ENCODE measurements at places on chromosomes 1 and 21.

DNA sequence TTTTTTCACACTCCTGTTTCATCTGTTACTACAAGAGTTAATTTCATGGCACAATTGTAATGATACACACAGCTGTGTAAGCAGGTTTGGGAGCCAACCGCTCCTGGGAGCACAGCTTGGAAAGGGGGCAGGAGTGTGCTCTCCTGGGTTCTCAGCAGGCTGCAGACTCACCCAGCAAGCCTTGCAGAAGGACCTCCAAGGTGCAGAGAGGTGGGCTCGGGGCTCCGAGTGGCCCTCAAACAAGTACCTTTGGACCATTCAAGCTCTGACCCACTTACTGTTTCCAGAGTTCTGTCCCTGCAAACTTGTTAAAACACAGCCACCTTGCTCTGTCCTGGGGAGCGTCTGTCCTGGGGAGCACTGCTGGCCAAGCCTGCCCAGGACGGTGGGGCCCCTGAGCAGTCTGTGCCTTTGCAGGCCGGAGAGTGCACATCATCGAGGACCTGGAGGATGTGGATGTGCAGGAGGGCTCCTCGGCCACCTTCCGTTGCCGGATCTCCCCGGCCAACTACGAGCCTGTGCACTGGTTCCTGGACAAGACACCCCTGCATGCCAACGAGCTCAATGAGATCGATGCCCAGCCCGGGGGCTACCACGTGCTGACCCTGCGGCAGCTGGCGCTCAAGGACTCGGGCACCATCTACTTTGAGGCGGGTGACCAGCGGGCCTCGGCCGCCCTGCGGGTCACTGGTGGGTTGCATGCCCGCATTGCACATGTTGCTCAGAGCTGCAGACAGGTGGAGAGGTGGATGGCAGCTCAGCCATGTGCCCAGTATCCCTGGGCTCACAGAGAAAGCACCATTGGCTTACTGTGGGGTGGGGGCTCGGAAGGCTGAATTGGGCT, 78.0 kb downstream of the OBSCN start:
- DNase-seq: no peak

DNA sequence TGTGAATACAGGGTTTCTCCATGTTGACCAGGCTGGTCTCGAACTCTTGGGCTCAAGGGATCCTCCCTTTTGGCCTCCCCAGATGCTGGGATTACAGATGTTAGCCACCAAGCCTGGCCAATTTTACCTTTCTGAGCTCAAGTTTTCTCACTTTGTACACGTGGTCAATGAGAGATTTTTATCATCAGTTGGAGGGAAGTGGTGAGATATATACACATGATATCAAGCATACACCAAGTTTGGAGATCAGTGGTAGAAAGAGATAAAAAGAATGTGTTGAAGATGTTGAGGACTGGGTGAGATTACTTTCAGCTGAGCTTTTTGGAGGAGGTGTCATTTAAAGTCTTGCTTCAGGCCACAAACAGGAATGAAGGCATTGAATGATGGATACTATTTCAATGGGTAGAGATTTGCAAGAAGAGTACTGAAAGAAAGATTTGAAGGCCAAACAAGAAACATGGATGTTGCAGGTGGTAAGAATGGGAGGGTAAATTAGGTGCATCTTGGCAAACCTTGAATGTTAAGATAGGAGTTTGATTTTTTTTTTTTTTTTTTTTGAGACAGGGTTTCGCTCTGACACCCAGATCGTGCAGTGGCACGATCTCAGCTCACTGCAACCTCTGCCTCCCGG, 3.0 kb upstream of the SESN2 start:
- peak; percentile 42 for DNase-seq

DNA sequence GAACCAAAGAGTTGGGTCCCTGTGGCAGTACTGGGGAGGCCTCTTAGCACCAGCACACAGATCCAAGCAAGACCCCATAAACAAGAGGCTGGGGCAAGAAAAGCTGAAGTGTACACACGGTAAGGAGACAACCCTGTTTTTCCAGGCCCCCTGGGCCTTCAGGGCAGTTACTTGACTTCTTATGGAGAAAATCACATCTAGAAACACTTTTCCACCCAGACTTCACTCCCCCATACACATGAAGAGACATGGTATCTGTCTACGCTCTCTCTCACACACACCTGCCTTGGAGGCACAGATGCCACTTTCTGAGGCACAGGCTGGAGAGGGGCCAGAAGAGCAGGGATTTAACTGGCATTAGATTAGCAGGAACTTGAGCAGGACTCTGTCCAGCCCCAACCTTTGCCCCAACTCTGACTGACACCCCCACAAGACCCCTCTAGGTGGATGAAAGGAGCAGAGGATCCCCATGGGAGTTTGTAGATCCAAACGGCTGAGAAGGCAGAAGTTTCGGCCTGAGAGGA, 2.2 kb downstream of the CERS2 start:
- DNase-seq: peak; percentile 18

GRCh38 chr1:63590166-63590560, 3.0 kb upstream of the PGM1 start:
- no peak for DNase-seq

DNA sequence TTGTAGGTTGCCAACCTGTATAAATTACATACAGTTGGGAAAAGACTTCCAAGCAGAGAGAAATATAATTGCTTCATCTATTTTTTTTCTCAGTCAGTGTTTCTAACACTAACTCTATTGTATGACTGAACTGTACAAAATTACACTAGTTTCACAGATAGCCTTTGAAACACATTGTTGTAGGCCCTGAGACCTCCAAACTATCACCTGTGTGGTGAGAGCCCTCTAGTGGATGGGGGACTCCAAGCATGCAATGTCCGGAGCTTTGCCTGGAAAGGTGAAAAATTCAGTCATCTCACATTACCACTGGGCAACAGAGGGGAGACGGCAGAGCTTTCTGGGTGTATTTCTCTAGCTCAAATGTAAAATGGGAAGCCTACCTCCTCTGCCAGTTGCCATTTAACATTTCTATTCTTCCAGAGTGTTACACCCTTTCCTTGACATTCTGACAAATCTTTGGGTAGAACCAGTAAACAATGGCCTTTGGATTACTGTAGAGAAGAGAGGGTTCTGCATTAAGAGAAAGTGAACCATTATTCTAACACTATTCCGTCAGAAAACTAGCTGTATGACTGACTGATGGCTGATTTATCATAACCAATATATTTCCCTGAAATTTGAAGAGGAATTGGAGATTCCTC, 212.2 kb downstream of the LYPLAL1 start:
- peak; percentile 31 for DNase-seq

- DNase-seq: no peak
These were observed 10.8 kb downstream of the ASAP3 start for GRCh38 chr1:23473037-23473800.

DNA sequence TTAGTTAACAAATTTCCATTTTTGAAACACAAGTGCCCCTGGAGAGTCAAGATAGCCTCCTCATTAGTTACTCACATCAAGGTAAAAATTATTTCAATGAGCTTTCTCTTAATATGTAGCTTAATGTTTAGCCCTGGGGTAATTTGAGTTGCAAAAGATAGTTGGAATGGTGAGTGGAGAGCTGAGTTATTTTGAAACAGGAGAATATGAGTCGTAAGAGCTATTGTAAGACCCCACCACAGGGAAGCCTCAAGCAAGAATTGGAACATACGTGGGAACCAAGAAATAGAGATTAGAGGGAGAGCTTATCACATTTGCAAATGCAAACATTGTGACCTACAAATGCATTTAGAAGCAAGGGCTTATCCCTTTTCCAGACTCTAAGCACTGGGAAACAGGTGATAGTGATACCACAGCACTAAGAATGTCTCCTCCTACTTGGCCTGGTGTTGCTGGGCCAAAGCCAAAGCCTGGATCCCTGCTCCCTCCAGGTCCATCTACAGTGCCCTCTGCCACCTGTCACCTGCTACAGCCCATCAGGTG, 635.1 kb downstream of the PTPRC start:
- no peak for DNase-seq

GRCh38 chr1:116906812-116907211, 2.9 kb upstream of the PTGFRN start:
- no peak for DNase-seq

DNA sequence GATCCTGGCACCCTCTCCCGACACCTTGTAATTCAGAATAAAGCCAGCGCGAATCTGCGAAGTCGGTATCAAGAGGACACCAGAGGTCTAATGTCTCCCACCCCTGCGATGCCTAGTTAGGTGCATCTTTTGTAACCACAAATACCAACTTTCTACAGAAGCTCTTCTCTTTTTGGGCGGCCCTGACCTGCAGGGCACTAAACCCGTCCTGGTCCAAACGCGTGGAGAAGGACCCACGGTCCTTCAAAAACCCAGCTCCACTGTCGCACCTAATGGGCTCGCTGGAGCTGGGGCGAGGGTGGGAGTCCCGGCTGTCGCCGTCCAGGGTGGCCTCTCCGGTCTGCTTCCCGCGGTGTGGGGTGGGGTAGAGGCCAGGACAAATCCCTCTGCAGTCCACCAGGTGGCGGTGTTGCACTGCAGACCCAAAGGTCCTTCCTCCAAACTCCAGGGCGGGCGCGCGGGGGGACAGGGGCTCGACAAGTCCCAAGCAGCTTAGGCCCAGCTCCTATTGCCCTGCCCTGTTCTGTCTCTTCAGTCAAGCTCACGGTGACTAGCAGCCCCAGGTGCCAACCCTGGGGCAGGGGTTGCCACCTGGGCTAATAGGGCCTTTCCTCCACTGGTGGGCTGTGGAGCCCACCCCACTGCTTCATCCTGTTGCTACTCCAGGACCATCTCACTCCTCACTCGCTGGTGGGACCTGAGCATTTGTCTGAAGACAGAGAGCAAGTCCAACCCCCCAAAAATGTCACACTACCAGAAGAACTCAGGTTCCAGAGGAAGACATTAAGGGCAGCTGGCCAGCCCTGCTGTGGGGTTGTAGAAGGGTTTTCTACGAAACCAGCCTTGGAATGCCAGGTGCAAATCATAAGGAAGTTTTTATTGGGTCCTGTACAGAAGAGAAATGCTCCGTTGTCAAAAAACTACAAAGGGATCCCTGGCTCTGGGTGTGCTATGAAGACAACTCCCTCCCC, 2.8 kb downstream of the HES3 start:
- peak; percentile 73 for DNase-seq

GRCh38 chr1:233496993-233497392, 116.9 kb upstream of the KCNK1 start:
- DNase-seq: no peak
